HFF-Myc (cell line): ENCODE measurements at places on chromosomes 3 and 15.

- DNase-seq = no peak
Observed at GRCh38 chr3:11495948-11496557, 147.7 kb downstream of the VGLL4 start.

DNA sequence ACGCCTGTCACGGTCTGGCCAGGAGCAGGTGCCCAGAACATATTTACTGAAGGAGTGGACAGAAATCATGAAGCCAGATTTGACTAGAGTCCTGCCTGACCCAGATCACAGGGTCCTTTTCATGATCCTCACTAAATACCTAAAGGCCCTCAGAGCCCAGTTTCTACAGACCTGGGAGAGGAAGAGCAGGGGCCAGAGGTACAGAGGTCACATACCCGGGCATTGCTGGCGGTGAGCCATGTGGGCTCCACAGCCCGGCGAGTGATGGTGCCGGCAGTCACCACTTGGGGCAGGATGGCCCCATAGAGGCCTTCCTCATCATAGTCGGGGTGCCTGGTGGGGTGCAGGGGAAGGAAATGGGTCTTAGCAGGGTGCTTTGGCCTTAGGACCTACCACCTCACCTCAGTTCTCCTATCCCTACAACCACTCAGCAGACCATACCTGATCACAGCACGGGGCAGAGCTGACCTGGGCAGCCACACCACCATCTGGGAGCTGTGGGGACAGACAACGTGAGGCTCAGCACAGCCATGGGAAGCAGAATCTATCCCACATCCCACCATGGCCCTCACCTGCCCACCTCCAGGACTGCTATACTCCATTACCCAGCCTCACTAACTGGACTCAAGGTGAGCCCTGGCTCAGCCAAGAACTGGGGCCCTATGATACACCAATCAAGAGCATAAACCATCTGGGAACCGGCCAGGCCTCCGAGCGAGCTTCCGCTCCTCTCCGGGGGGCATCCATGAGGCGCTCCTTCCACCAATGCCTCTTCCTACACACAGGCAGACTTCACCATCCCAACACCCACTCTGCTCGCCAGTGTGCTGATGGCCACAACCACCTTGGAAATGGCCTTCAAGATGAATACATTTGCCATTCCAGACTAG is 12.9 kb downstream of the POLG start:
- DNase-seq = no peak

- no peak for DNase-seq
Observed at GRCh38 chr3:124428372-124429128, 301.7 kb upstream of the UMPS start.

DNA sequence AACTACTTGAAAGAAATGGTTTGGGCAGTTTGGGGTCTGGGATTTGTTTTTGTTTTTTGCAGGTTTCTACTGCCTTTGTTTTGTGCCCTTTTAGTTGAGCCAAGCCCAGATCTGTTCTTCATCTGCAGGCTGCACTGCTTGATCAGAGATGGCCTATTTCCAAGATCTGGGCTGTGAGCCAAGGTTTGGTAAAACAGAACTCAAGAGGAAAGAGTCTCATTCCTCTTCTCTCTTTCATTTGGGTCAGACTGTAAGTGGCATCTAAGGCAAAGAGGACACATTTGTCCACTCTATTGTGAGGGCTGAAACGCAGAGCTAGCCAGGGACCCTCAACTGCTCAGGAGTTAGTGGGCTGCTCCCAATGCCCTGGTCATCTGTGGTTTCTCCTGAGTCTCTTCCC is 104.4 kb upstream of the UBE3A start:
- DNase-seq = peak; percentile 1

DNA sequence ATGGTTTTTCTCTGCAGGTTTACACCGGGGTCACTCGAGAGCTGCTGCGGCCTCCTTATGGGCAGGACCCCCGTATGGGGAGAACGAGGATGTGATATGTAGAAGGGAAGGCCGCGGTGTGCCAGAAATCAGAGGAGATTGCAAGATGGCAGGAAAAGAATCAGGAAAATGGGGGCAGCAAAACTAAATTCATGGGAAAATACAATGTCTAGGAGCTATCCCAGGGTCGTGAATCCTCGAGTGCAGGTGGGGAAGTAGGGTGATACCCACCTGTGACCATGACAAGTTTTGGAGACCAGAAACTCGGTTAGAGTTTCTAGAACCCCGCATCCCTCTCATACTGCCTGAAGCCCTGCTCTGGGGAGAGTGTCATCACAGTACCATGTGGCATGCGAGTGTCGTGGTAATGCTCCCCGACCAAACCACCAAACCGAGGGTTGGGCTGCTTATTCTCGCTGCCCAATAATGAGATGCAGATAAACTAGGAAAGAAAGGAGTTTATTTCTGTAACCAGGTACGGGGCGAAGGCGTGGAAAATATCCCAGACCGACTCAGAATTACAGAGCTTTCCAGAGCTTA is 781 bp downstream of the TRNT1 start:
- DNase-seq = no peak

GRCh38 chr3:13501521-13501920 is 21.4 kb downstream of the HDAC11 start:
- no peak for DNase-seq

GRCh38 chr3:160746976-160747375 is 9.1 kb upstream of the PPM1L start:
- DNase-seq = no peak

DNA sequence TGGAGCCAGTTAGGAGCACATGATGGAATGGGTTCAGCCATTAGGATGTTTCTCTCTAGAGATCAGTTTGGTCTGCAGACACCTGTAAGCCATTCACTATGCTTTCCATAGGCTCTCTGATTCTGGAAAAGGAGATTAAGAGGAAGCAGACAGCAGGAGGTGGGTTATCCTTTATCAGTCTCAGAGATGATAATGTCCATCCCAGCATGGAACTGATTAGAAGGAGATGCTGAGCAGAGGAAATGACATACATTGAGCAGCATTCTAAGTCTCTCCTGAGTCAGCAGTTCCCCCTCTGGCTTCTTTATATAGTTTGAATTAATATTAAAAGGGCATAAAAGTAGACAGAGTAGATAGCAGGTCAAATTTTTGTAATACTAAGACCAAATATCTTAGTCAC is 591.1 kb downstream of the GBE1 start:
- DNase-seq = no peak

- DNase-seq = no peak
Observed at GRCh38 chr15:75731248-75732151, 18.9 kb upstream of the CSPG4 start.

DNA sequence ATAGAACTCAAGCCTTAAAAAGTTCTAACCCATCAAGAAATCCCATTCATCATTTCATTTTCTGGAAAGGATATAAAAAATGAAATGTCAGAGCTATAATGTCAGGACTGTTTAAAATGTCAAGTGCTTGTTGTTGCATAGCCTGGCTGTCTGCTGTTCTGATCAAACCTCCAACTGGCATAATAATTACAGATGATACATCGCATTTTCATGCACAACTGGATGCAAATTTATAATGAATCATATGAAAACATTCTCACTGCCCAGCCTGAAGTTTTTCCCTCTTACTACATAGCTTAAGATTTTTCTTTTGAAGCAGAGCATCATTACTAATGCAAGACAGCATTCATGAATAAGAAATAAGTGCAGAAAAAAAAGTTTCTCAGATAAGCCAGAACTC is 46.5 kb downstream of the GUCA1C start:
- DNase-seq = no peak

DNA sequence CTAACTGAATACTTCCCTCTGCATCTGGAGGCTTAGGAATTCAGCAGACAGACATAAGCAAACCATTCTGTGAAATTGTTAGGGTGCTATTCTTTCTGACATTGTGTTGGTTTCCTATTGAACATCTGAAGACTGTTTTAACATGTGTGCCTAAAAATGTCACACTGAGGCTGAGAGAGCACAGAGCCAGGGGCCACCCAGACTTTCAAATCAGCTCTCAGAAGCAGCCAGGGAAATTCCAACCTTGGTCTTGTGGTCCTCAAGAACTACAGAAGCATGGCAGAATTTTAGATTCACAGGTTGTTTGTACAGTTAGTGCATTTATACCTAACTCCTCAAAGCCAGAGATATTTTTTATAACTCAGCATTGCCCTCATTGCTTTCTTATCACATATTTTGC is 929.2 kb upstream of the CFAP20DC start:
- DNase-seq = no peak

DNA sequence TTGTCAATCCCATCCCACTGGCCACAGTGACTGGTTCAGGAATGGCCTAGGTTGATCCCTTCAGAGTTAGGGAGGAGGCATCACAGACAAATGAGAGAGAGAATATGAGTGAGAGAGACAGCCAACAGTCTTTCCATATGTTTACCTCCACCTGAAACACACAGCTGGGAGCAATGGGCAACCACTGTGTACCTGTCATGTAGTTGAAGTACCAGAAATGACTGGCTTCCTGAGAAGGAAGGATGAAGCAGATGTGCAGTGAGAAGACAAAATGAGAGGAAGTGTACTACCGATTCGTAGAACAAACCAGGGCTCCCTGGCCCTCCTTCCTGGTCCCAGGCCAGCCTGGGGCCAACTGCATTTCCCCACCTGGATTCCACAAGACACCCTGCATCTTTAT is 27.4 kb downstream of the SRGAP3 start:
- no peak for DNase-seq

DNA sequence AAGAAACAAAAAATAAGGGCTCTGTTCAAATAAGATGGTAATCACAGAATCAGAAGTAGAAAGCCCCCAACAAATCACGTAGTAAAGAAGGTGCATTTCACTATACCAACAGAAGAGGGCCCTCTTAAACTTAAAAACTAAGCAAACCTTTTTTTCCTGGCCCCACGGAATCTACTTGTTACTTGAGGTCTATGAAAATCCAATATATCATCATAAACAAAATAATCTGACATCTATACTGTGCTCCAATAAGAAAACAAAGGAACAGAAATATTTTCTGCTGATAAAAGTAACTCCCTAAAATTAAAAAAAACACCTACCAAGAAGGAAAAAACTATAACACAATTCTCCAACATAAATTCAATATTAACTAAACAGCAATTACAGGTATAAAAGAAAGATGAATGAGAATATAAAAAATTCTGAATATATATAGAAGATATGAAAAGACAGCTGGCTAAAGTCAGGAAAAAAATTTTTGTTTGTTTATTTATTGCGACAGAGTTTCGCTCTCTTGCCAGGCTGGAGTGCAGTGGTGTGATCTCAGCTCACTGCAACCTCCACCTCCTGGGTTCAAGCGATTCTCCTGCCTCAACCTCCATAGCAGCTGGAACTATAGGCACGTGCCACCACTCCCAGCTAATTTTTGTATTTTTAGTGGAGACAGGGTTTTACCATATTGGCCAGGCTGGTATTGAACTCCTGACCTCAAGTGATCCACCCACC is 81.8 kb downstream of the CLASP2 start:
- peak; percentile 51 for DNase-seq

- no peak for DNase-seq
Observed at GRCh38 chr15:39438260-39438659, 142.6 kb upstream of the THBS1 start.

DNA sequence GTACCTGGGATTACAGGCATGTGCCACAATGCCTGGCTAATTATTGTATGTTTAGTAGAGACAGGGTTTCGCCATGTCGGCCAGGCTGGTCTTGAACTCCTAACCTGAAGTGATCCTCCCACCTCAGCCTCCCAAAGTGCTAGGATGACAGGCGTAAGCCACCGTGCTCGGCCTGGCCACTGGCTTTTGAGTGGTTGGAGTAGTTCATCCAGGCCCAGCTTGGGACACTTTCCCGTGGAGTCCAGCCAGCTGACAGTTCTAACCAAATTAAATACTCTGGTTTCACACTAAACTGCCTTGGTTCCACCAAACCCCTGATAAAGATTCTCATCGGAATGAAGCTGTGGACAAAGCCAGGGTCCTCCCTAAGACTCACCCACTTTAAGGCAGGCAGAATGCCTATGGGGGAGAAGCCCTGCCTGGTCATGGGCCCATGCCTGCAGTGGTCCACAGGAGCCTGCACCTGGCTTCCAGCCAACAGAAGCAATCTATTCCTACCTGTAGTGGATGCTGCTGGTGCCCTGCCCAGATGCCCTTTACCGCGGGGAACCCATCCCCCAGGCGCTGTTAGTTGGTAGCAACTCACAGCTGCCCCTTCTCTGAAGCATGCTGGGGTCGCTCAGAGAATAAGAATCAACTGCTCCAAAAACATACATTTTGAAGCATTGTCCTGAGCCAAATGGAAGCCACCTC is 5.2 kb upstream of the SLC28A1 start:
- no peak for DNase-seq

GRCh38 chr15:67091980-67092677 is 26.7 kb downstream of the SMAD3 start:
- DNase-seq = no peak

- no peak for DNase-seq
Observed at GRCh38 chr15:44873103-44873502, 83.4 kb upstream of the TERB2 start.

DNA sequence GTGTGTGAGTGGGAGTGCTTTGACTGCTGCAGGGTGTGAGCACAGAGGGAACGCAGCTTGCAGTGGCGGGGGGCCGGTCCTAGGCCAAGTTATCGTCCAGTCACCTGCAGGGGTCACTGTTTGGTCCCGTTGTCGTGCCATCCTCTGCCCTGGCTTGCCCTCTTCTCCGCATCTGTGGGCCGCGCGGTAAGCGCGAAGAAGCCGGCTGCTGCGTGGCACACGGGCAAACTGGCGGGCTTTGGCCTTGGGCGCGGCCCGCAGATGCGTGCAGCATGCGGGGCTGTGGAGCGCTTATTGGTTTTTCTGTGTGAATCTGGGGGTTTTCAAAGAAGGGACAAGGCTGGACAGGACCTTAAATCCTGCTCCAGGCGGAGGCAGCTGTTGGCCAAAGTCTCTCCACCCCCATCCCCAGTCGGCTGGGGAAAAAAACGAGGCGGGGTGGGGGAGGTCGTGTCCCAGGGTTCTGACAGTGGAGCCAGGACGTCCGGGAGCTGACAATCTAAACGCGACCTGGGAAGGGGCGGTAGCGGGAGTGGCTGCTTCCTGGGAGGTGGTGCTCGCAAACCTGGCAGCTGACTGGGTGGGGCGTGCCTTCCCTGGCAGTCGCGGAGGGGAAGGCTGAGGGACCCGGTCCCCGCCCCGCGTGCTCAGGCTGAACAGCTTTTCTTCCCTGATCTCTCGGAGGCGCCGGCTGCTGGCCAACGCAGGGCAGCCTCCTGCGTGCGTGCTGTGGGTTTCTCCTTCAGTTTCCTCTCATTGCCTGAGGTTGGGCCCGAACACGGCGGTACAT is 39.7 kb upstream of the VEPH1 start:
- no peak for DNase-seq

GRCh38 chr3:198021320-198021719 is 61.3 kb downstream of the LMLN start:
- no peak for DNase-seq

DNA sequence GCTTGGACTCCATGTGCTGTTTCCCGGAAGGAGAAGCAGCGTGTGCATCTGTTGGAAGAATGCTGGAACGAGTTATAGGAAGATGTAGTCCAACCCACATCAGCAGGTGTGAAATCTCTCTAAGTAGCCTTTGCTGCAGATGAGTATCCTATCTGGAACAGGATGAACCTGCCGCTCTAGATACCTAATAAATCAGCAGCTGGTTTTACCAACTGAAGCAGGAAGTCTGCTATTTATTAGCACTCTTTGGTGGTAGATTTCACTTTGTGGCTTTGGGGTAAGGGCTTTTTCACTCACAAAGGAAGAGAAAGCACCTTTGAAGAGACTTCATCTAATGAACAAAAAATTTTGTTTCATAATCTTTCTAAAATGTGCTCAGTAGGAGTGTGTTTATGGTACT is 66.4 kb downstream of the DCUN1D1 start:
- DNase-seq = no peak
